ENCODE measurements at places on chromosomes 6 and 20.

DNA sequence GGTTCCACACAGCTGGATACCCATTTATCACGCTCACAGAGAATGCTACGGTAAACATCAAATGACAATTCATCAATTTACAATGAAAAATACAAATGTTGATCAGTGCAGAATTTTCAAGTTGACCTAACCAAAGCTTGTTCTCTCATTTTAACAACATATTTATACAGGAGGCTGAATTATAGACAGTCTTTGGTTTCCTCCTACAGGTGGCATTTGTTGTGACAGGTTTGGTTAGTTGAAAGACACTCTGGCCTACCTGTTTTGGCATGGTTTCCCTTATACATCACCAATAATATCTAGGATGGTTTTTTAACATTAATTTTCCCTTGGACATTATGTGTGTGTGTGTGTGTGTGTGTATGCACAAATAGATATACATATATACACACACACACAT is 642.5 kb upstream of the MMS22L start:
- DNase-seq, result no peak

GRCh38 chr6:3943331-3943765 is 94.2 kb downstream of the FAM50B start:
- no peak for DNase-seq

DNA sequence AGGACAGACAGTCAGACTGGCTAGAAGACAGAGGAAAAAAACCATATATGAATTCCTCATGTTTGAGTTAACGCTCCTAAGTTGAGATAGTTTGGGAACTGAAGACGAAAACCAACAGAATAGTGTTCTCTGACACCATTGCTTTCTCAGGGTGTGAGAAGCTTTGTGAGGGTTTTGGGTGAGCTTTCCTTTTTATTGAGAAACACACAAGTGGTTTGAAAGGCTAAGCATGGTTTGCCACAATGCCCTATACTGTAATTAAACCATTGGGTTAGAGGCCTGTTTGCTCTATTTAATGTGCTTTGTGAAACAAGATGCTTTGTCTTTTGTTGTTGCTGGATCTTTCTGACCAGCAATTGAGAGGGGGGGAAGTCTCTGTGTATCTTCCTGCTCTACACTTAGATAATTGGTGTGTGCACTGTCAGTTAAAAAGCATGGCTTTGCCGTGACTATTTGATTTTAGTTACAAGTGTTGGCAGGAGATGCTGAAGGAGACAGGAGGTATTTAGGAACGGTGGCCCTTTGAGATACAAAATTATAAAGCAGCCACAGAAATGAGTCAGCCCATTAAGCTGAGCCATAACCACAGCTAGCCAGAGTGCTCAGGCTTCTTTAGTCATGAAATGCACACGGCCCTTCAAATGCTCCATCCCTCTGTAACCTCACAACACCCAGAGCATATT is 273.0 kb upstream of the PREP start:
- no peak for DNase-seq

- DNase-seq, result no peak
Observed at GRCh38 chr6:144283646-144284477, 1.3 kb upstream of the UTRN start.

GRCh38 chr6:79137671-79138070 is 59.6 kb upstream of the PHIP start:
- DNase-seq, result no peak

- DNase-seq, result no peak
Observed at GRCh38 chr20:37579106-37579505, 51.4 kb upstream of the BLCAP start.

- DNase-seq, result no peak
Observed at GRCh38 chr6:77620278-77620882, 32.5 kb upstream of the MEI4 start.

- DNase-seq, result no peak
Observed at GRCh38 chr6:140541288-140541687, 1166.8 kb upstream of the CITED2 start.

GRCh38 chr20:11387189-11387754 is 530.4 kb upstream of the BTBD3 start:
- no peak for DNase-seq

- no peak for DNase-seq
Observed at GRCh38 chr6:64155063-64155462, 519.5 kb downstream of the PHF3 start.

GRCh38 chr6:142675517-142675916 is 269.5 kb downstream of the HIVEP2 start:
- DNase-seq, result no peak

DNA sequence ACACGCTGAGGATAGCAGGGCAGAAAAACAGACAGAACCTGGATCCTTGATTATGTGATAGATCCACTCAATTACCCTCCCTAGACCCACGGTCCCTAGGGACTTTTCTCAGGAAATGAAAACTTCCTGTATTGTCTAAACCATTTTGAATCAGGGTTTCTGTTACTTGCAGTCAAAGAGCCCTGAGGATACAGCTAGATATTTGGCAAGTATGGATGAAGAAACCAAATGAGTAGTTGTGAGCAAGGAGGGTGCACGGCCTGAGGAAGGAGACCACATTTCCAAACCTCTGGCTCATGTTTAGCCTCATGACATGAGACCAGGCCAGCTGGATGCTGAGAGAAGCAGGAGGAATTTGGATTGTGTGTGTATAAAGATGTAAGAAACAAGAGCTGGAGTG is 91.6 kb downstream of the MRPL14 start:
- DNase-seq, result no peak

- no peak for DNase-seq
Observed at GRCh38 chr20:29687438-29687837, 1570.0 kb upstream of the DEFB115 start.

- no peak for DNase-seq
Observed at GRCh38 chr6:42471142-42471541, 19.4 kb upstream of the TRERF1 start.

- peak; percentile 11 for DNase-seq
Observed at GRCh38 chr6:85449818-85450759, at the start of gene NT5E. TSS of gene NT5E (plus strand) at chr6:85450083. CDS start at chr6:85450140, 57 bp downstream.

- no peak for DNase-seq
Observed at GRCh38 chr6:13462458-13463327, 24.7 kb downstream of the GFOD1 start.

GRCh38 chr6:12012558-12013306 is 620 bp downstream of the HIVEP1 start:
- DNase-seq, result peak; percentile 81

GRCh38 chr20:53287357-53288042 is 306.1 kb downstream of the ZNF217 start:
- no peak for DNase-seq

GRCh38 chr20:51416532-51417249 is 125.8 kb downstream of the NFATC2 start:
- DNase-seq, result no peak

DNA sequence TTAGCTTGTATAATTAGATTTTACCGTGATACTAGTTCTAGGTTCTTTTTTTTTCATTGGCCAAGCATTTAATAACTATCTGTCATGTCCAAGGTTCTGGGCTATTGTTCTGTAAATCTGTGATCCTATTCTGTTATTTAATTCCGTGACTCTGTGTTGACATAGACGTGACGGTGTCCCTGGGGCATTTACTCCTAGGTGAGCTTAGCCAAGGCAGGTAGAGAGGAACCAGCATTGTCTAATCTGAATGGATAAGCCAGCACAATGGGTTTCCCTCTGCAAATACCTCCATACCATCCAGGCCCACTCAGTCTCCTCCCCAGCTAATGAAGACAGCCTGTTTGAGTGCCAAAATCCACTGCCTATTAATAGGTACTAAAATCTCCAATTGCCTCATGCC is 8.9 kb upstream of the CDSN start:
- no peak for DNase-seq

- DNase-seq, result no peak
Observed at GRCh38 chr6:52293067-52293466, 8.5 kb upstream of the MCM3 start.

DNA sequence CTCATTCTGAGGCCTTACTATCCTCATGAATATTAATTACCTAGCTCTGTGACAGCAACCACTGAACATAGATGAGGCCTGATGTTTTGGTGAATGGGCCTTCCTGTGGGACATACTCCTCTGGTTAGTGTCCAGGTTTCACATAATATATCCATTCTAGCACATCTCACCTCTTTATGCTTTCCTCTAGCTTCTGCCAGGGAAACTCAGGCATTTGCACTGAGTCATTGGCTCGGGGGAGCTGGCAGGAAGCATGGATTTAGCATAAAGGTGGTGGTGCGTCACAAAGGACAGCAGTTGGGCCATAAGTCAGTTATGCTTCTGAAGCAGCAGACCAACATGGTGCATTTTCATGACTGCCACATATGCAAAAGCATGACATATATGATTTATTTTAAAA is 37.5 kb upstream of the TMEM170B start:
- no peak for DNase-seq

GRCh38 chr6:3037638-3038365 is 30.5 kb upstream of the RIPK1 start:
- DNase-seq, result no peak

GRCh38 chr6:168035098-168035660 is 37.7 kb downstream of the KIF25 start:
- DNase-seq, result no peak

- DNase-seq, result no peak
Observed at GRCh38 chr6:24824142-24824938, 25.6 kb upstream of the ARMH2 start.

- DNase-seq, result no peak
Observed at GRCh38 chr6:130744576-130745366, 82.4 kb upstream of the SMLR1 start.

- DNase-seq, result no peak
Observed at GRCh38 chr6:159578629-159579028, 114.4 kb downstream of the SOD2 start.

DNA sequence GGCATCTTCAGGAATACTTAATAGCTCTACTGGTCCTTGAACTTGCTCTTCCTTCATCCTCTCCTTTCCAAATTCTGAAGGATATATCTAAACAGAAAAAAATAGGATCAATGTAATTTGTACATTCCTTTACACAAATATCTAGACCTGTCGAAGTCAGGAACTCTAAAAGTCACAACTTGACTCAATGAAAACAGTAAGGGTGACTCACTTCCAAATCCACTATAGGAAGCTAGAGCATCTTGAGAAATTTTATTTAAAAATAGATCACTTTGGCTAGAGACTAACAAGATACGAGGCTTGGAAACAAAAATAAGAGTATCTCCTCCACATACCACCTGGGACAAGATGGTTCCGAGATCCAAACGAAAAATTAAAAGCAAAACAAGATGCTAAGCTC is 12.2 kb downstream of the ESF1 start:
- no peak for DNase-seq
